ENCODE measurements at places on chromosomes 5 and 9. TPM values are rescaled to one million over a fixed set of nuclear protein-coding genes. Genes with fewer than 3 reads are reported as not detected.

DNA sequence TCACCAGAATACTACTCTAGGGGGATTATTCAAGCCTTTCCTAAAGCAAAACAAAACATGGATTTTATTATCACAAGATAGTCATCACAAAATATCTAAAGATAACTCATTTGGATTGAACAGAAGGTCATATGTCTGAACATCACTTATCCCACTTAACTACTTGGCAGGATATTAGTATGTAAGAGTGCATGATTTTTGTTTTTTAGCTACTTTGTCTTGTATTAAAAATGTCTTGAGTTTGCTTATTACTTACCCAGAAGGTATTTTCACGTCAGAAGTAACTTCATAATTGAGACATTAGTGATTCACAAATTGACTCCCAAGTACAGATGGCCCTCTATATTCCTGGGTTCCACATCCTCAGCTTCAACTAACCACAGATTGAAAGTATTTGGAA, 113.8 kb downstream of the TLE4 start:
- DNase-seq: no peak

The MAMDC4 gene
- total RNA-seq: 18.5 TPM

The CDKN2B-AS1 gene
- 134 TPM for total RNA-seq

- peak; percentile 73 for DNase-seq
Observed at GRCh38 chr5:139651043-139651834, 3.1 kb downstream of the CXXC5 start.

DNA sequence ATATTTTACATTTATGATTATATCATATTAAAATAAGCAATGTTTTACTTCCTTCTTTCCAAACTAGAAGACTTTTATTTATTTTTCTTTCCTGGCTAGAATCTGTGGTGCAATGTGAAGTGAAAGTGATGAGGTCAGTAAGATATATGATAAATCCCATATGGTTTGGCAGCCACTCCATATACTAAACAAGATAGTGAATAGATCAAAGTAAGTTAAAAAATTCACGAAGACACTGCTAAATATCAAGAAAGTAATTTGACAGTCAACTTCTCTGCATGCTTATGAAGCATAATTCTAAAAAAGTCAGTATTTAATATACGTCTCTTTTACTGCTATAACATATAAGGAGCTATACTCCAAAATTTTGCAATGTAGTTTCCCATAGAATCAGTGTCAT, 972.8 kb downstream of the DTWD2 start:
- no peak for DNase-seq

- DNase-seq: no peak
Observed at GRCh38 chr5:132262882-132263547, 5.5 kb downstream of the PDLIM4 start.

The SLC6A18 gene
- total RNA-seq: 0.89 TPM

DNA sequence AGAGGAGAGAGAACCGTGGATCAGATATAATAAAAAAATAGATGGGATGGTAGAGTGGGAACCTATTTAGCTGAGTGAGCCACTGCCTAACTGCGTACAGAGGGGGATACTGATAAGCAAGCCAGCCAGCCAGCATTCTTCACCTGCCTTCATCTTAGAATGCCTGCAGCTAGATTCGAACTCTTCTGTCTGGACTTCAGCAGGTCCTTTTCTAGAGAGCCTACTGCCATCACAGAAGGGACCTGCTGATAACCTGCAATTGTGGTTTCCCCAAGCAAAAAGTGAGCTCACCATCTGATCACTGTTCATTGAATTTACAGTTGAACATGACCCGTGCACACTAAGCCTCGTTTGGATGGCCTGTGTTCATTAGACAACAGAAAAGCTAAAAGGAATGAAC, 109.4 kb downstream of the CDC42SE2 start:
- no peak for DNase-seq

- DNase-seq: peak; percentile 12
Observed at GRCh38 chr5:179802950-179803562, 3.6 kb downstream of the MGAT4B start.

The GDF9 gene
- total RNA-seq: 0.36 TPM

DNA sequence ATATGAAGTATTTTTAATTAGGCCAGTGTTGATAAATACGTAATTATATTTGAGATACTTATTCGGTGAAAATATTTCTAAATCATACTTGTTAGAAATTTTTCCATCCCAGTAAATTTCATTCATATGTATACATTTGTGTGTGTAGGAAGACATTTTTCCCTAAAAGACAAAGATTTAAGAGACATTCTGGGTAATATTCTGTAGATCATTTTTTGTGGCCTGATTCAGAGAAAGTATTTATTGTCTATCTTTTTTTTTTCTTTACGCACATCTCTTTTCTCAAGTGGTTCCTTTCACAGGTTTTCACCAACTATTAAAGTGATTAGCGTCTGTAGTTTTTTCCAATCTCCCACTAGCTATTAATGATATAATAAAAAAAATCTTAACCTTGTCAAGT, 224.1 kb downstream of the MEF2C start:
- DNase-seq: no peak

DNA sequence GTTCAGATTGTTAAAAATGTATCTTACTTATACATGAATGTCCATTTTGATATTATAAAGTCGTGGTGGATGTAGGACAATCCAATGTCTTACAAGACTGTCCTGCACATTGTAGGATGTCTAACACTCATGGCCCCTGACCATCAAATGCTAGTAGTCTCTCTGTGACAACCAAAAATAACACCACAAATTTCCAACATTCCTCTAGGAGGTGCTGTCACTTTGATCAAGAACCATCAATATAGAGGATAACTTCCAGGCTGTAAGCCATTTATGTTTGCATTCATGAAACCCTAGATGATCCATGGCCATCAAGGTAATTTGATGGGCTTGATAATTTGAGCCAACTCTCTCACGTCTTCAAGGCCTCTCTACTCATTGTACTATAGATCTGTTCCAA, 20.5 kb upstream of the ZFR start:
- DNase-seq: no peak

DNA sequence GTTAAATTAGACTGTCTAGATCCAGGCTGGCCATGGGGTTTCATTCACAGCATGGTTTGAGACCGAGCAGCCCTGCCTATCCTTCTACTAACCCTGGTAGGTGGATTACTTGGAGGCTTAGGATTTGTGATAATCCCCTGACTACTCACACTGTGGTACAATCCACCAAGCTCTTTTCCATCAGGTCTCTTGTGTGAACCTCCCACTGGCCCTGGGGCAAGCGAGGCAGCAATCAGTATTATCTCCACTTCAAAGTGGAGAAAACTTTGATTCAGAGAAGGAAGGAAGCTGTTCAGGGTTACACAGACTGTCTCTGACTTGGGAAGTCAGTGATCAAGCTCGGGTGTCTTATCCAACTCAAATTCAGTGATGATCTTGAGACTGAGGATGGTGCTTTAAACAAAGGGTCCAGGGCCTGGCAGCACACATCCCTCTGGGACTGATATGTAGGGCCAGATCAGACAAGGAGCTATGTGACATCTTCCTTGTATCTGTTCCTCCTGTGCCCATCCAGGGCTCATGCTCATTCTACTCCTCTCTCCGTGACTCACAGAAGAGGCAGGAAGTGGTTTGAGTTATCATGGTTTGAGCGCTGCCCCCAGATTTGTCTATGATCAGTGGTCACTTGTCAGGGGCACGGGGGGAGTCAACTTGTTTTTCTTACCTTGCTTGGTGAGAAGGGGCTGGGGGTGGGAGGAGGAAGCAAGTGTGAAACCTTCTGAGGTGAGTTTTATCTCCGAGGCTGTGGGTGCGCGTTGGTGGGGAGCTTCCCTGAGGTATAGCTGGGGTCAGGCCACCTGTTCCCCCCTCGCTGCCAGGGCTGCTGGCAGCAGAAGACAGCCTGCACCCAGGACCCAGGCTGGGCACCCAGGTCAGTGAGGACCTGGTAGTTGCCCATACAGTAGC, 48.6 kb downstream of the RGS3 start:
- DNase-seq: peak; percentile 62

- no peak for DNase-seq
Observed at GRCh38 chr5:136070486-136071285, 41.9 kb downstream of the TGFBI start.

Measured in mucosa of descending colon (tissue), 3 donors.